ENCODE measurements at places on chromosomes 1 and 21. TPM values are rescaled to one million over a fixed set of nuclear protein-coding genes. Genes with fewer than 3 reads are reported as not detected.

The LCE2C gene
- total RNA-seq = not detected

DNA sequence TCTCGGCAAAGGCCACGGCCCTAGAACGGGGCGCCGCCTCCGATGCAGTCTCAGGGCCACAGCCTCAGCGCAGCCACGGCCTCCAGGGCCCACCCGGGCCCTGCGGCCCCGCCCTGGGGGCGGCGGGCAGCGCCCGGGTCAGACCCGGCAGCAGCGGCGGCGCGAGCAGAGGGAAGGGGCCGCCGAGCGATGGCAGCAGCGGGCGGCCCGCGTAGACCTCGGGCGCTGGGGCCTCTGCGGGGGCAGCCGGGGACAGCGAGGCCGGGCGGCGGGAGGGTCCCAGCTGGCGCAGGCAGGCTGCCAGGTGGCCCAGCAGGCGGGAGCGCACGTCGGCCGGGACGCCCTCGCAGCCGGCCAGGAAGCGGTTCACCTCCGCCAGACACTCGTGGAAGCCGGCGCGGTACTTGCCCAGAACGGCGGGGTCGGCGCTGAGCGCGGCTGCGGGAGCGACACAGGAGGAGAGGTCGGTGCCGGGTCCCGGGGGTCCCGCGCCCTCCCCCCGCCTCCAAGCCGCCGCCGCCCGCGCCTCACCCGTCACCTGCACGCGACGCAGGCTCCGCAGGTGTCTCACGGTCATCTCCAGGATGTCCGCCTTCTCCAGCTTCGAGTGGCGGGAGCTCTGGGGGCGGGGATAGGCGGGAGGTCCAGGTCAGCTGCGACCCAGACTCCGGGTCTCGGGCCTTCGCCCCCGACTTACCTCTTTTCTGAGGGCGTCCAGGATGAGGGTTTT lies 737 bp downstream of the HES4 start:
- H3K27me3 ChIP-seq = no peaks in the 10 kb centered on the region
- no peak for DNase-seq

DNA sequence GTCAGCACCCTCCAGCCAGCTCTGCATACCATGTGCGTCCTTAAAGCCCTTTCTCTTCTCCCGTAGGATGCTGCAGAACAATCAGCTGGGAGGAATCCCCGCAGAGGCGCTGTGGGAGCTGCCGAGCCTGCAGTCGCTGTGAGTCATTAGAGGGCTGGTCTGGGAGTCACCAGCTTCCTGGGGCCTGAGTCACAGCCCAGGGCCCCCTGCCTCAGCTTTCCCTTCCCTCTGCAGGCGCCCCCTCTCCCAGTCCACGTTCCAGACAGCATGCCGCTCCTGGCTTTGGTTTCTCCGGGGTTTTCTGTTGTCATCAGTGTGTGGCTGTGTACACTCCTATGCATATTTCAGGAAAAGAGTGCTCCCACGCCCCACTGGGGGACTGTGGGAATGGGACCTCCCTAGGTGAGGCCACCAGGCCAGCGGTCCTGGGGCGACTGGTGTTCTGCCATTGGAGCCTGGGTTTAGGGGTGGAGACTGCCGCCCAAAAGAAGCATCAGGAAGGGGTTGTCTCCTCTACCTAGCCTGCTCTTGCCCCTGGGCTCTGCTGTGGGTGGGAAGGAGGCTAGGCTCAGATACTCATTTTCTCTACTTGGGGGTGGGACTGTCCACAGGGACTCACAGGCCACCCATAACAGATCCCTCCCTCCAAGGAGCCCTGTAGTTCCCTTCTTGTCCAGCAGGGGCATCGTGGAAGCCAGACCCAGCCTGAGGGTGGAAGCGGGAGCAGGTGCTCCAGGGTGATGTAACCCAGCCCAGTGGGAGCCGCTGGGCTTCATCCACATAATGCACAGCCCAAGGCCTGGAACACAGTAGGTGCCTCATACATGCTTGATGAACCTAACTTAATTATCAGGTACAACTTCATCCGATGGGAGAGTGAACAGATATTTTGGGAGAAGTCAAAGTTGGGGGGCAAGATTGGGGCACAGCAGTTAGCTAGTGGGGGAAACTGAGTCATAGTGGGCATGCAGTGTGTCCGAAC lies 42.5 kb downstream of the LGR6 start:
- H3K4me3 ChIP-seq = peak overlapping the region; percentile 46
- DNase-seq = peak; percentile 96
- H3K27ac ChIP-seq = peak overlapping the region; percentile 99
- peaks cover 26% of the 10 kb centered on the region for H3K4me1 ChIP-seq
- H3K27me3 ChIP-seq = no peaks in the 10 kb centered on the region

The IPP gene
- 18.2 TPM for total RNA-seq

- peak; percentile 98 for DNase-seq
- no peaks in the 10 kb centered on the region for H3K36me3 ChIP-seq
- no peaks in the 10 kb centered on the region for H3K27me3 ChIP-seq
Observed at GRCh38 chr1:183471743-183472487, 384 bp upstream of the SMG7 start.

- H3K27me3 ChIP-seq = no peaks in the 10 kb centered on the region
- no peaks in the 10 kb centered on the region for H3K36me3 ChIP-seq
- DNase-seq = no peak
- peak overlapping the region; percentile 13 for H3K27ac ChIP-seq
- no peak overlapping the region for H3K4me3 ChIP-seq
- peaks cover 70% of the 10 kb centered on the region for H3K4me1 ChIP-seq
Observed at GRCh38 chr1:201763455-201764140, 65.4 kb upstream of the IPO9 start.

The ETV3L gene
- not detected for total RNA-seq

DNA sequence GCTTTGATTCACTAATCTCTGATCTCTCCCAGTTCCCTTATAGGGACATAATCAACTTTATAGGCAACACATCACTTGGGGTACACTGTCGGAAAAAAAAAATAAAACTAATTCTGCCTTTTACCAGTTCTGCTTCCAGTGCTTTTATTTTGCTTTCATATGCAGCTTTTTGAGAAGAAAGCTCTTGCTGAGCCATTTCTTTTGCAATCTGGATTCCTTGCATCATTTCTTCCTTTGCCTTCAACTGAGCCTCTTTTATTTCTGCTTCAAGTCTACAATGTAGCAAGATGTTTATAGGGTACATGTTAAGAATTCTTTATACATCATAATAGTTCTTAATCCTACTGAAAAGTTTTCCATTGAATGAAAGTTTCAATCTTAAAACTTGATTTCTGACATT lies 30.6 kb downstream of the KIF14 start:
- no peak for DNase-seq
- H3K4me1 ChIP-seq = no peaks in the 10 kb centered on the region
- no peak overlapping the region for H3K4me3 ChIP-seq

- H3K36me3 ChIP-seq = no peaks in the 10 kb centered on the region
- H3K4me3 ChIP-seq = no peak overlapping the region
- peak; percentile 56 for DNase-seq
- peaks cover 3% of the 10 kb centered on the region for H3K4me1 ChIP-seq
- no peak overlapping the region for H3K27ac ChIP-seq
Observed at GRCh38 chr21:17688912-17689874, 76.5 kb upstream of the BTG3 start.

GRCh38 chr1:59903141-59903754 lies 23.3 kb downstream of the CYP2J2 start:
- no peak for DNase-seq
- no peak overlapping the region for H3K4me3 ChIP-seq
- H3K4me1 ChIP-seq = no peaks in the 10 kb centered on the region
- no peaks in the 10 kb centered on the region for H3K36me3 ChIP-seq
- H3K27ac ChIP-seq = no peak overlapping the region

- no peaks in the 10 kb centered on the region for H3K27me3 ChIP-seq
- H3K36me3 ChIP-seq = no peaks in the 10 kb centered on the region
- H3K4me1 ChIP-seq = peaks cover 13% of the 10 kb centered on the region
Observed at GRCh38 chr1:209780268-209780667, 4.1 kb downstream of the C1orf74 start.

GRCh38 chr1:33426916-33427315 lies 4.0 kb downstream of the PHC2 start:
- H3K4me3 ChIP-seq = no peak overlapping the region
- H3K27me3 ChIP-seq = no peaks in the 10 kb centered on the region
- no peaks in the 10 kb centered on the region for H3K36me3 ChIP-seq
- DNase-seq = no peak
- H3K4me1 ChIP-seq = peaks cover 33% of the 10 kb centered on the region

DNA sequence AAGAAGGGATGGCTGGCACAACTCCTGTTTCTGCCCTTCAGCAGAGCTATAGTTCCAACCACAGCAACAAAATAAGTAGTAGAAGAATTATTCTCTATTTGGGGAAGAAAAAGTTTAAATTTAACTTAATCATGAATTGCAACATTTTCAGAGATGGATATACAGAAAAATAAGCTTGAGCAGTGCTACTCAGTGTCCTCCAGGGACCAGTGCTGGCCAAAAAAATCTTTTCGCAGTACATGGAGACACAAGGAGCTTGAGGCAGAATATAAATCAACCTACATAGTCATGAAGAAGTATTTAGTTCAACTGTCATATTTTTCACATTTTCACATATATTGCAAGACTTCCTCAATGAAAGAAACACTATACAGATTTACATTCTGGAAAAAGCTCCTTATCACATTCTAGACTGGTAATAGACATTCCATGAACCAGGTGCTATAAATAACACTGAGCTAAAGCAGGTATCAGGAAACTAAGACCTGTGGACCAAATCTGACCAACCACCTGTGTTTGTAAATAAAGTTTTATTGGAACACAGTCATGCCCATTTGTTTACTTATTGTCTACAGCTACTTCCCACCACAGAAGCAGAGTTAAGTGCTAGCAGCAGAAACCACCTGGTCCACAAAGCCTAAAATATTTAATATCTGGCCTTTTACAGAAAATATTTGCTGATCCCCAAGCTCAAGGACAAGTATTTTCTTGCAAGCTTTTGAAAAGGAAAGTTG lies 101.9 kb downstream of the RGS21 start:
- H3K4me3 ChIP-seq = no peak overlapping the region
- no peaks in the 10 kb centered on the region for H3K27me3 ChIP-seq
- H3K4me1 ChIP-seq = no peaks in the 10 kb centered on the region
- DNase-seq = no peak
- no peak overlapping the region for H3K27ac ChIP-seq

GRCh38 chr1:47388891-47389238 lies 27.2 kb upstream of the FOXE3 start:
- no peaks in the 10 kb centered on the region for H3K36me3 ChIP-seq
- H3K4me1 ChIP-seq = no peaks in the 10 kb centered on the region
- H3K4me3 ChIP-seq = no peak overlapping the region
- H3K27me3 ChIP-seq = no peaks in the 10 kb centered on the region
- no peak for DNase-seq

DNA sequence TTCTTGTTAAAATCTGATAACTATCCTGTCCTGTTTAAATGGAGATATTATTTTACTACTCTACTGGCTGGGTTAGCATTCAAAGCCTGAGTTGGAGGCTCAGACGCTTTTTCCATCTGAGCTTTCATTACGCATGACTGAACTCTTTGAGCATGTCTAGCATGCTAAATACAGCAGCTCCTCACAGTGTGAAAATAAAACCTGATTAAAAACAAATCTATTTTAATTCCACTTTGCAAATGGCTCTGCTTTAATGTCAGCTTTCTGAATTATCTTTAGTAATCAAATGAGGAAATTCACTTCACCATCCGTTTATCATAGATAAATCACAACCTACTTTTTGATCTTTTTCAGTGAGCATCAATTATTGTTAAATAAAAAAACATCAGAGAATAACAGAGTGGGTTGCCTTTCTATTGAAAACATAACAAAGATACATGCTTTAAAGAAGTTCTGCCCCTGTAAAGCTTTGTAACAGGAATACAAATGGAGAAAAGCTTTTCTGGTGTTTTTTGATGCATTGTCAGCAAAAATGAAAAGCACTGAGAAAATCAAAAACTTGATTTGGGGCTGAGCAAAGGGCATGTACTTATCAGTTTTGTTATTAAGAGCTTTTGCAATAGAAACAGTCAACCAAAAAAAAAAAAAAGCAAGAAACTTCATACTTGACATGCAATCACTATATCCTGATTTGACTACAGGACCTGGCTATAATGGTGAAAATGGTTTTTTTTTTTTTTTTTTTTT lies 3.5 kb upstream of the SPEN start:
- no peak overlapping the region for H3K27ac ChIP-seq
- H3K27me3 ChIP-seq = no peaks in the 10 kb centered on the region
- H3K4me1 ChIP-seq = peaks cover 4% of the 10 kb centered on the region
- no peak overlapping the region for H3K4me3 ChIP-seq

DNA sequence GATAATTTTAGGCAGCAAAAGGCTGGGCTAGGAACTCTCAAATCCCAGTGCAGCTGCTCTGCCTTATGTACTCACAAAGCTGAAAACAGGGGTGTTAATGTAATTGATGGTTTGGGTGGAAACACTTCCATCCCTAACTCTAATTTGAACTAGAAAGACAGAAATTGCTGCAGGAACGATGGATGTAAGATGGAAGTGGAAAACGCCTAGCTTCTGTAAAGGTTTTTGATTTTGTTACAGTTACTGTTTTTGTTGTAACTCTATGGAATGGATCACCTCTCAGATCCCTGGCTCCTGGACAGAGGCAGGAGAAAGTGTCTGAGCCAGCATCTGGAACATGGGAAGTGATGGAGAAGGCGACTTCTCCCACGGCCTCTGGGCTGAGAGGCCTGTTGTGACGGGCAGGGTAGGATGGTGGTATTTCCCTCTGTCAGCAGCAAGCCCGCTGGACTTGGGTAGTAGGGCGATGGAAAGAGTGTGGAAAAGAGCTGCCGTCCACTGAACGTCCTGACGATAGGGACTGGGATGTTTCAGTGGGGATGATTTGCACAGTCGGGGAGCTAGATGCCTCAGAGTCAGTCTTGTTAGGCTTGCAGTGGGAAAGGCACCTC lies 1.6 kb downstream of the TRAF5 start:
- no peaks in the 10 kb centered on the region for H3K36me3 ChIP-seq
- no peak overlapping the region for H3K27ac ChIP-seq
- H3K27me3 ChIP-seq = no peaks in the 10 kb centered on the region
- DNase-seq = no peak

The TBX15 gene
- 0.07 TPM for total RNA-seq

The ERG gene
- 0.84 TPM for total RNA-seq

The TMEM200B gene
- 4.7 TPM for total RNA-seq

DNA sequence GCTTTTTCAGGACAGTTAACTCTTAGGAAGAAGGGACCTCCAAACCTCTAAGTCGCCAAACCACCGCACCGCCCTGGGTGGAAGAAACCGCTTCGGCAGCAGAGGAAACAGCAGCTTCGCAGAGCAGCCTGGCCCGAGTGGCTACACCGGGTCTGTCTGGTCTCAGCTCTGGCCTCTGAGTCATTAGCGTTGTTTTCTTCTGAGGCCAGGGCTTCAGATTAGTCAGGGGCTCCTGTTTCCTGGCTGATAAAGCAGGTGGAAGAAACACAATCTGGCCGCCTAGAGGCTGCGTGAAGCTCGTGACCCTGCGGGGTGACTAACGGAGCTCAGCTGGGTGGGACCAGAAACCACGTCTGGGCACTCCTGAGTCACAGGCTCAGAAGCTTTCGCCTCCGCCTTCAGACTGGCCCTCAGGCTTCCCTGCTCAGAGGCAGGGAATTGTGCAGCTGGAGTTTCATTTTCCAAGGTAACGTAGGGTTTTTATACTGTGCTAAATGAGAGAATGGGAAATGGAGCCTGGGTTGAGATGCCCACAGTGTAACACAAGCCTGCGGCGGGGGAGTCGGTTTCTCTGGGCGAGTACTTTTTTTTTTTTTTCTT lies 44.9 kb downstream of the CHAF1B start:
- DNase-seq = peak; percentile 100
- H3K4me1 ChIP-seq = peaks cover 52% of the 10 kb centered on the region
- H3K36me3 ChIP-seq = no peaks in the 10 kb centered on the region

- no peak for DNase-seq
- H3K36me3 ChIP-seq = no peaks in the 10 kb centered on the region
- peak overlapping the region; percentile 83 for H3K4me3 ChIP-seq
- H3K27ac ChIP-seq = peak overlapping the region; percentile 90
- no peaks in the 10 kb centered on the region for H3K27me3 ChIP-seq
Observed at GRCh38 chr1:153962088-153963029, 978 bp downstream of the SLC39A1 start.

The GJA8 gene
- not detected for total RNA-seq

The PROK1 gene
- not detected for total RNA-seq
